ENCODE measurements at places on chromosomes 5 and 9.

GRCh38 chr5:129384736-129385135, 75.4 kb upstream of the ADAMTS19 start:
- DNase-seq = no peak

DNA sequence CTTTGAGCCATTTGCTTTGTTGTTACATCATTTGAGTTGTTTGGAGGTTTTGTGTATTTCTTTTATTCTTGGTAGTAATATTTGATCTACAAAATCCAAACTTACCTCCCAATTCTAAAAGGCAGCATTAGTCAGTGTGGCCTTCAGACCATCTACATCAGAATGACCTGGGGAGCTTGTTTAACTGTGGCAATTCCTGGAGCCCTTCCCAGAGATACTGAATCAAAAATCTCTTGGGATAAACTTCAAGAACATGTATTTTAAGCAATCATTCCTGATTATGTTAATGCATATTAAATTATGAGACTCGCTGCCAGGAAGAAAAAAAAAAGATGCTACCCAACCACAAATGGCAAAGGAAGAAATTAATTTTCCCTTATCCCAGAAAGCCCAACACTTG, 268.9 kb upstream of the PDE4D start:
- DNase-seq = no peak

DNA sequence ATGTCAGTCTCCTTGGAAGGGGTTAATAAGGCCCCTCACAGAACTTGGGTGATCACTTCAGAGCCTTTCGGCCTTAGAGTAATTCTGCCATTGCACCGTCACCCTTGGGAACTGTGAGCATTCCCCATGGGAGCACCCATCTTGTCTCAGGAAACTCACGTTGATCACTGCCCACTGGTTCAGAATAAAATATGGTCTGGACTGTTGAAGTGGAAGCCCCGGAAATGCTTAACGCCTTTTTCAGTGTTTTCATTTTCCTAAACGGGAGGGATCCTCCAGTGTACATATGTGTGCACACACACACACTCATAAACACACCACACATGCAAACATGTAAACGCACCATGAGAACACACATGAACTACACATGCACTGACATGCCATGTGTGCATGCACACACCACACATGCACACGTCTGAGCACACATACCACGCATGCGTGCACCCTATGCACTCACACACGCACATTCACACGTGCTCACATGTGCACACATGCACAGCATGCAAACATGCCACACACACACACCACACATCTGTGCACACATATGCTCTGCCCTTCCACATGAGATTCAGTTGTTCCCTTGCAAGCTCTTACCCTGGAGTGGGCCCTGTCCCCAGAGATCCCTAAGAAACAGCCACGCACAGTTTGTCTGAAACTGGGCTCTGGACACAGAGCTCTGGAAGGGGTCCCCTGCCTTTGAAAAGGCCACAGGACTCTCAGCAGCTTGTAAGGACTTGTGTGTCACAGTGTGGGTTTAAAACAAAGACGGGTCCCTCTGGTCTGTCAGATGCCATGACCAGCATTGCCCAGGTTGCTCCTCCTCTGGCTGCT, 17.0 kb downstream of the MRPL36 start:
- no peak for DNase-seq

DNA sequence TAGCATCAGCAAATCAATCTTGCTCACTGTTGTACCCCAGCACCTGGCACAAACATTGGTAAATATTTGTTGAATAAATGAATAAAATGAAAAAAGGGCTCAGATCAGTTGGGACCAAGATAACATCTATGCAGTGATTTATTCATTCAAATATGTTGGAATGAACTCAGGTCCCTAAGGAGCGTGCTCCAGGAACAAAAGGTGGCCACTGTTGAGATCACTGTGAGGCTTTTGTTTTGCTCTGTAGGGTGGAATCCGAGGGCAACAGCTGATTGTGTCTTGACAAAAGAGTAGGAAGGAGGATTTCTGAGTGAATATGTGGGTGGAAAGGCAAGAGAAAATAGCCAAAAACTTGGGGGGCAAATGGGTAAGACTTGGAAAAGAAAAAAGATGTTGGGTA, 89.7 kb downstream of the PPP2R2B start:
- DNase-seq = no peak

- no peak for DNase-seq
Measured at GRCh38 chr5:143605403-143606005, 202.0 kb upstream of the NR3C1 start.

DNA sequence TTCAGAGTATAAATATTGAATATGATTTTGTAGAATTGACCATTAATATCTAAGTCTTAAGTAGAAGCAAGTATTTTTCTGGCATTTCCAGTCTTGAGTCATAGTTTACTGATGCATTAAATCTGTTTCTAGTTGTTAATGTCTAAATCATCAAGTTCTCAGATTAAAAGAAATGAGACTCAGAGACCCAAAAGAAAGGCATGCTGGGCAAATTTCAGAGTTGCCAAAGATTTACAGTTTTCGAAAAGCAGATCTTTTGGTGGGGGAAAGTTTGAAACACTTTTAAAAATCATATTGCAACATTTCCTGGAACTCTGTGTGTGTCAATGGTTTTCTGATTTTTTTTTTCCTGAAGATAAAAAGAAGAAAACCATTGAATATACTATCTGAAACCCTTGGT, 60.9 kb downstream of the ANKRD55 start:
- no peak for DNase-seq

DNA sequence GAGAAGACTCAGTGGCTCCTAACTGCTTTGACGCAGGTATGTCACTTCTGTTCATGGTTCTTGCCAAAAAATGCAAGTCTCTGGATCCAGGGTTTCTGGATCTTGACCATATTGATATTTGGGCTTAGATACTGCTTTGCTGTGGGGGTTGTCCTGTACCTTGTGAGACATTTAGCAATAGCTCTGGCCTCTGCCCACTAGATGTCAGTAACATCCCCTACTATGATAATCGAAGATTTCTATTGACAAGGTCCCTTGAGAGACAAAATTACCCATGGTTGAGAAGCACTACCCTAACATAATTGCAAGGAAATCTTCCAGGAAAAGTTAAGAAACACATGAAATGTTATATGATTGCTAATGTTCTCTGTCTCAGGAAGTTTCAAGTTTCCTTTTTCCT, 285.4 kb downstream of the TMEM232 start:
- no peak for DNase-seq

- DNase-seq = no peak
Measured at GRCh38 chr5:2695200-2695891, 56.1 kb downstream of the IRX2 start.

- DNase-seq = no peak
Measured at GRCh38 chr5:179805529-179806249, 977 bp downstream of the MGAT4B start.

DNA sequence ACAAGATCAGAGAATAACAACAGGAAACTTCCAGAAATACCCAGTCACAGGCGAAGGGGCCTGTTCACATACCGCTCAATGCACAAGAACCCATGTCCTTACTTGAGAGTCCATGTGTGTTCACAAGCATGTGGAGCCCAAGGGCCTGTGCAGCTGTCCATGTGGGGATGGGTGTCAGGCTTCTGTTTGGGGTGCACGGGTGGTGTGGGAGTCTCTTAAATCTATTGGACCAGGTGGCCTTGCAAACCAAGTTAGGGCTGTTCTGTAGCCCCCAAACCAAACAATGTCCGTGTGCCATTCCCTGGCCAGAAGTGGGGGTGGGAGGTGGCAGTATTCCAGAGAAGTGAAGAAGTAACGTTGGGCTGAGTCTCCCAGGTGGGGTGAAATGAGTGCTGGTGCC, 222.3 kb downstream of the PBX3 start:
- no peak for DNase-seq

DNA sequence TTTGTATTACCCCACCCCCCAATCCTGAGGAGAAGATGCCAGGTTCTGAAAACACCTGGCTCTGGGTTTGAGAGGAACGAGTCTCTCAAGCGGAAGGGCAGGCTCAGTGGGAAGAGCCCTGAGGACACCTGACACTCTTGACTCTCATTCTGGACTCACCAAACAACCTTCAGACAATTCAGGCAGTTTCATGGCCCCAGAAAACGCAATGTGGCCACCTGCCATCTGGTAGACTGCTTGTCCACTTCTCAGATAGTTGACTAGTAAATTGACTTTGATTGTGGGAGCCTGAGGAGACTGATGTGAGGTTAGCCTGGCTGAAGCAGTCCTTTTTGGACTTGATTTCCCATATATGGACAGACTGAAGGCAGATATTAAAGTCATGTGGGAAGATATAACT, 117.5 kb upstream of the FSTL4 start:
- no peak for DNase-seq

DNA sequence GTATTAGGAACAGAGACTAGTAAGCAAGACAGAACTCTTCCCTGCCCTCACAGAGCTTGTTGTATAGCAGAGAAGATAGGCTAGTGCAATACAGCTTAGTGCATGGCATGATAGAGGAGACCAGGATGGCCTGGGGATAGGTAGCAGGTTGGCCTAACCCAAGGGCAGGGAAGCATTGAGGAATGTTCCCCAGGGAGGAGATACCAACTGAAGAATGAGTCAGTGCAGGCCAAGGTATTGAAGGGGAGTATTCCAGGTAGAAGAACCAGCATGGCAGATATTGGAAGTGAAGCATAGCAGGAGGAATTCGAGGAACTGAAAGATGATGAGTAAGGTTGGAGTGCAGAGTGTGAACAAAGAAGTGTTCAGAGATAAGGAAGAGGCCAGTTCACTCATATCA, 138.6 kb upstream of the DHFR start:
- no peak for DNase-seq

DNA sequence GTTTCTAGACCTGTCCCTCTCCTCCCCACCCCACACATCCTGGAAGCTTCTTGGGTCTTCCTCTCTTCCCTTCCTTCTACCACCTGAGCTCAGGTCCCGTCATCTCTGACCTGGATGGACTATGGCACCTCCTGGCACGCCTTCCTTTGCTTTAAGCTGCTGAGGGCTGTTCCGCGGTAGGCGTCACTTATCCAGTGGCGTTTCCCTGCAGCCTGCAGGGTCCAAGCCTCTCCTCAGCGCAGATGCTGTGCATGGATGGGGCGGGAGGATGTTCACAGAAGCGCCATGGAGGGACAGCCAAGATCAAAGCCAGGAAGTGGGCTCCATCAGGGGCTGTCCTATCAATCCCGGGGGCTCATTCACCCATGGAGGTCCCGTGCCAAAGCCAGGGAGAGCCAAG, 23.8 kb upstream of the CNOT6 start:
- DNase-seq = no peak

GRCh38 chr5:172501708-172502320, 47.5 kb upstream of the SH3PXD2B start:
- DNase-seq = no peak

DNA sequence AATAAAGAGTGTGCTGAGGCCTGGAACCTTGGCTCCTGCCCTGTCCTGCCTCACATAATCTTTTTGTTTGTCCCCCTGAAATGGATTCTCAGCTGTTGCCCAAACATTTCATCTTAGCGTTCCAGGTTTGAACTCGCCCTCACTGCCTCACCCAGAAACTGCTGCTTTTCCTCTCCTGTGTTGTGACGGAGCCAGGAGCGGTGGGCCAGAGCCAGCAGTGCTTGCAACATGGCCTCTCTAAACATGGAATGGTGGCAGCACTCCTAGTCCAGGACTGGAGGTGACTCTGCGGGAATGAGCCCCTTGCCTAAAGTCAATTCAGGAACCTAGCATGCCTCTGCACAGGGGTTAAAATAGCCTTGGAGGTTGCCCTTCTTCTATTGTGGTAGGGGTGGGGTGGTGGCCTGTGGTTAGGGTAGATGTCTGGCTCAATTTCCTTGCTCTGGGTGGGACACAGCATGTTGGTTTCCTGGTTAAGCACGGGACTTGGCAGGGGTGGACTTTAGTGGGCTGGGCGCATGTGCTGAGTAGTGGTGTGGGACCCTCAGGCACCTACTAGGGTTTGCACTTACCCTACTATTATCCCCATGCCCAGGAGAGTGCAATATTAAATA, 101.6 kb downstream of the SLC25A46 start:
- DNase-seq = no peak

- no peak for DNase-seq
Measured at GRCh38 chr5:174737330-174737729, 12.9 kb downstream of the MSX2 start.

GRCh38 chr5:115611873-115612272, 9.6 kb upstream of the TICAM2 start:
- no peak for DNase-seq

- no peak for DNase-seq
Measured at GRCh38 chr9:137281345-137282116, 4.0 kb downstream of the TOR4A start.

- DNase-seq = no peak
Measured at GRCh38 chr5:79563247-79563590, 49.0 kb upstream of the TENT2 start.

- no peak for DNase-seq
Measured at GRCh38 chr5:66976108-66976507, 220.5 kb downstream of the CD180 start.

DNA sequence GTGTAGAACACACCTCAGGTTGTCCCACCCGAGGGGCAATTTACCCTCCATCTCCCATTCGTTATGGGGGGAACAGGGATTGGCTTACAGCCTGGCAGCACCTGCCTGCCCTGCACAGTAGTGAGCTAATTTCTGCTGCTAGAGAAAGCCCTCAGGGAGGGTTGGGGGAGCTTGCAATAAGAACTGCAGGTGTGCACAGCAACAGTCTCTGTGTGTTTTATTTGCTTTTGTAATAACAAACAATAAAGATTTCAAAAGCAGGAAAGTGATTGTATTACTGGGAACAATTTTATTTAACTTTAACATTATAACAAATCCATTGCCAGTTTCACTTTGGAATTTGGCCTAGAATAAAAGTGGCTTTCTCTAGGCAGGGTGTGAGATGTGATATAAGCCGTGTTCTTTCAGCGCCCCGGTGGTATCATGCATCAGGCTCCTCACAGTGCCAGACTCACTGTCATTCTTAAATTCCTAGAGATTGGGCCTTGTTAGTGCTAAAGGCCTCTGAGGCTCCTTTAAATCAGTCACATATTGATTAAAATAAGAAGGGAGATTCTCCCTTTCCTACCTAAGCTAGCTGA, 81.1 kb downstream of the RMI1 start:
- DNase-seq = no peak

- no peak for DNase-seq
Measured at GRCh38 chr5:139588962-139589361, 27.8 kb downstream of the UBE2D2 start.

- DNase-seq = no peak
Measured at GRCh38 chr5:126486332-126486731, 63.1 kb downstream of the GRAMD2B start.

DNA sequence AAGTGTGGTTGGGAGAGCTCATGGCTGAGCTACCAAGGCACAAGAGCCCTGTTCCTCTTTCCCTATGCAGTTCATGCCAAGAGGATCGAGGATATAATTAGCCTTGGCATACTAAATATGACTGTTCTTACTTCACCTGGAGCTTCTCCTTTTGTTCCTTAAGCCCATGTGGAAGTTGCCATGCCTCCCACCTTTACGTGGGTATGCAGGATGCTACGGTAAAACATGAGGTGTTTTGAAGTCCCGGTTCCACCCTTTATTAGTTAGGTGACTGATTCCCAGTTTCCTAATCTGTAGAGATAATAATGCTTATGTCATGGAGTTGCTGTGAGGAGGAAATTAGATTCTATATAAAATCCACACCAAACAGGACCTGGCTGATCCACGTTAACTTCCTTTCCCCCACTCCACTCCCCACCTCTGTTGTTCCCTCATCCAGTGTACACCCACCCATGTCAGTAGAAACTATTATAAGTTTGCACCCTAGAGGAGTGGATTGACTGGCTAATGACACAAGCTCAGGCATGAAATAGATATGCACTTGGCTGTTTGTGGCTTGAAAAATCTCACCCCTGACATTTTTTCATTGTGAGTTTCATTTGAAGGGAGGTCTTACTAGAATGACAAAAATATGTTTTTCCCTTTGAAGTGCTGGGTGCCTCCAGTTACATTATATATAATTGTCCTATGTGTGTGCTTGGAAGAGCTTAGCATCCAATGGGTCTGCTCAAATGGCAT, 36.8 kb upstream of the SHOC1 start:
- DNase-seq = no peak

Measured in stimulated activated CD4-positive, alpha-beta T cell treated with anti-CD3 and anti-CD28 coated beads, Interleukin-4, amount 100 ng/mL, for 4 hours (primary cell).